ENCODE measurements at places on chromosomes 4 and X.

- DNase-seq: no peak
Observed at GRCh38 chrX:51507551-51507950, 11.2 kb upstream of the NUDT11 start.

- DNase-seq: no peak
Observed at GRCh38 chr4:170875868-170876267, 786.1 kb upstream of the AADAT start.

GRCh38 chr4:70765368-70765767 lies 43.6 kb downstream of the RUFY3 start:
- DNase-seq: no peak

DNA sequence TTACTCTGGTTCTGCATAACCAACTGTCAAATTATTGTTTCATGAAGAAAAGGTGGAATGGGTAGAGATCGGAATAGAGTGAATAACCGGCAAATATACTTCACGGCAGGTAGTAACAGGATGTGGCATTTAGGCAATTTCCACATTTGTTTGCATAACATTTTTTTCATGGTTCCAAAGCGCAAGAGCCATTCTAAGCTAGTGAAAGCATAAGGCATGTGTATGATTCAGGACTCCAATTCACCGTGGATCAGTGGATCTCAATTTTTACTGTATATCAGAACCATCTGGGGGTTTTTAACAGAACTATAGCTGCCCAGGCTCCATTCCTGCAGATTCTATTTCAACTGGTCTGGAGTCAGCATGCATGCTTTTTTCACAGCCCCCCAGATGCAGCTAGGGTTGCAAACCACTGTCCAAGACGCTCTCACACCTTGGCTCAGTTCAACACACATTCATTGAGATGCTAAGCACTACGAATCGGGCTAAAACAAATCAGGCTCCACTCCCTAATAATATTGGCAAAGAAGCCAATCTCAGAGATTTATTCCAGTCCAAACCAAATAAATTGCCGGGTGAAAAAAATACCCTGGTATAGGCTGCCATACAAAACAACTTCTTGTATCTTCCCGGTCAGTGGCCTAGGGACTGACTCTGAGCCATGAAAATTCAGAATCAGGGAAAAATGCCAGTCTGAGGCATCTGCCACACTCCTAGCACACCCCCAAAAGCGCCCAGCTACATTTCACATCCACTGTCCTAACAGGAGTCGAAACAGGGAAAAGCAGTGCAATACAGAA lies 30.0 kb downstream of the AFAP1 start:
- peak; percentile 42 for DNase-seq

GRCh38 chr4:6124386-6125102 lies 75.8 kb downstream of the JAKMIP1 start:
- DNase-seq: no peak

- DNase-seq: peak; percentile 10
Observed at GRCh38 chr4:127781300-127782024, 660 bp upstream of the HSPA4L start.

- peak; percentile 82 for DNase-seq
Observed at GRCh38 chr4:57044279-57044678, 65.6 kb downstream of the POLR2B start.

DNA sequence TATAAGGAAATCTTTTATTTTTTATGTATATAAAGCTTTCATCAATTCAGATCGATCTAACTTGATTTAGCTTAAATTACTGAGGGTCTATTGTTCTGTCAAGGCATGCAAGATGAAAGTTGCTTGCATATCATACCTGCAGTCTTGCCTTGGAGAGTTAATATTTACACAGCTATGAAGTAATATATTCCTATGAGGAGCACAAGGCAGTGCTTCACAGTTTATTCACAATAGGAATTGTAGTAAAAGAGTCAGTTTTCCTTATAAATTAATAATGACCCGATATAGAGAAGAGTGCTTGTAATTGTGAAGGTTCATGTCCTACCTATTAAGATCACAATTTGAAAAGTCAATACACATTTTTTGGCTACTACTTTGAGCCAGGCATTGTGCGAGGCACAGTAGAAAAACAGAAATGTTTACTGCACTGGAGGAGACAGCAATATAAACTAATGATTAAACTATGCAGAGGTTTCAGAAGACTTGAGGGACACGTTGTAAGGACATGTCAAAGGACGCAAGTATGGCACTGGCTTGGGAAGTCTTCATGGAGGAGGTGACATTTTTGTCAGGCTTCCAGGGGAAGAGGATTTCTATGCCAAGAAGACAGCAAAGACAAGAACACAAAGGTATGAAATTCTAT lies 38.8 kb downstream of the REELD1 start:
- no peak for DNase-seq

DNA sequence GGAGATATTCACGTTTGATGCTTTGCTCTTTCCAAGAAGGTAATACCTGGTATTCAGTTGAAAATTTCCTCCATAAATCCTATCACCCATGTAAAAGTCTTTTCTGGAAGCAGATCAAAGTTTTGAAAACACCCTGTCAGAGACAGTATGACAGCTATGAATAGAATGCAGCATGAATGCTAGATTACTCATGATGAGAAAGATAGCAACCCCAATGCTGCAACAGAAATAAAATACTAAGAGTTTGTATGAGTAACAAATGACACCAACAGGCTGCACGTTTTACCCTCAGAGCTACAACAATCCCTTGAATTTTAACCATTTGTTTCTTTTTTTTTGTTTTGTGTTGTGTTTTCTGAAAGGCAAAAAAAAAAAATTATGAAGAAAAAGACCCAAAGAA lies 108.6 kb downstream of the ARHGAP6 start:
- DNase-seq: peak; percentile 30

DNA sequence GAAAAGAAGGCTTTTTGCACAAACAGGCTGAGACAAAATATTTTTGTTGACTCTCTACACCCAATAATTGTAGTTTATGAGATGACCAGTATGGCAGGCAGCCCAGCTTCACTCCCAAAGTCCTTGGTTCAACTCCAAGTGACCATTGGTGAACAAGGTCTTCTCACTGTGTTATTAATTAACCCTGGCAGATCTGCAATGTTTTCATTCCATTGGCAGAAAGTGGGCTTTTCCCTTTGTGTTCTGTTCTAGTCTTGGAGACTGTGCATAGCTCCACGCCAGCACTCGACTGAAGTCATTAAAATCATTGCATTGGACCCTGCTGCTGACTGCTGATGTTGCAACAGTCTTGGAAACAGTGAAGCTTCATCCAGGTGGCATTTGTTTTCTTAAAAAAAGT lies 277.3 kb upstream of the HAND2 start:
- DNase-seq: peak; percentile 5

GRCh38 chr4:182862921-182863320 lies 54.3 kb downstream of the DCTD start:
- no peak for DNase-seq

DNA sequence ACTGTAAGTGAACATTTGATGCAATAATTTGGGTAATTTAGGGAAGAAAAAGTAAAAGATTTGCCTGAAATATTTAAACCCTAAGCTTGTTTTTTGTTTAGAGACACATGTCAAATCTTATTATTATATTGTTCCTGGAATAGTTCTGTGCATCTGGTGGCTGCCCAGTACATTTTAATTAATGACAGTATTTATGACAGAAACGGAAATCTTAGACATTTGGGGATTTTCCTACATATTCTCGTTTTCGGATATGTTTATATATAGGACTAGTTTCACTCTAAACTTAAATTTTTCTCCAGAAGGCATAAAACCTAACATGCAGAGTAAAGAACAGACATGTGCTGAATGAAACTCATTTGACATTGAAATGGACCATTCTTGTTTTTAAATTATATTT lies 125.6 kb upstream of the PAQR3 start:
- no peak for DNase-seq

DNA sequence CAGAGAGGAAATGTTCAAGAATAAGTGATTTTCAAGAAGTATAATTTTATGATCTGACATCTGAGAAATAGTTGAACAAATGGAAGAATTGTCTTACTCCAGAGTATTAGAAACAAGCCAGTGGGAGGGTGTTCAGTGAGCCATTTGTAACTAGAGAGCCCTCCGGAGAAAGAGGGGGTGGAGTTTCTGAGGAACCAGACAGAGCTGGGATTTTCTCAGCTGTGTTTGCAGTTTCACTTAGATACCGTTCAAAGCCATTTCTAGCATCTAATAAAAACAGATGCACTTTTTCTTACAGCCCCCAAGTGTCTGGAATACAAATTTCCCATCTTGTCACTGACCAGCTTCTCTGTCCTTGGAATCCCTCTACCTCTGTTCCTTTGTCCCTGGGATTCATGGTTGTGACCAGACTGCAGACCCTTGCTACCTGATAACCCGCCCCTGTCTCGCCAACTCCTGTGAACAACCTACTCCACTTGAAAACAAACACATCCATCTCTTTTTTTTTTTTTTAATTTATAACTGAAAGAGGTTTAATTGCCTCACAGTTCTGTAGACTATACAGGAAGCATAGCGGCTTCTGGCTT lies 132.8 kb upstream of the KLF3 start:
- peak; percentile 2 for DNase-seq

DNA sequence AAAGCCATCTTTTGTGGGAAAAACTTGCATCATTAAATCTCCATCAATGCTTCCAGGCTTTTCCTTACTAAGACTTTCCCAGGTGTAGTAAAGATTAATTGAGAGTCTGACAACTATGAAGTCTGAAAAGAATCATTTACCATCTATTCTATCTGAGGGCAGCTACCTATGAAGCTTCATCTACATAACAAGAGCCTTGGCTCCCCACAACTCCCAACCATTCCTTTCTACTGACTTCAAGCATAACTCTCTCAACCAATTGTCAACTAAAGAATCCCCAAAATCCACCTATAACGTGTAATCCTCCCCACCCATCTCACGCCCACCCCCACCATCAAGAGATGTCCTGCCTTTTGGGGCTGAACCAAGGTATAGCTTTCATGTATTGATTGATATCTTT lies 101.5 kb upstream of the GABRA2 start:
- DNase-seq: no peak

DNA sequence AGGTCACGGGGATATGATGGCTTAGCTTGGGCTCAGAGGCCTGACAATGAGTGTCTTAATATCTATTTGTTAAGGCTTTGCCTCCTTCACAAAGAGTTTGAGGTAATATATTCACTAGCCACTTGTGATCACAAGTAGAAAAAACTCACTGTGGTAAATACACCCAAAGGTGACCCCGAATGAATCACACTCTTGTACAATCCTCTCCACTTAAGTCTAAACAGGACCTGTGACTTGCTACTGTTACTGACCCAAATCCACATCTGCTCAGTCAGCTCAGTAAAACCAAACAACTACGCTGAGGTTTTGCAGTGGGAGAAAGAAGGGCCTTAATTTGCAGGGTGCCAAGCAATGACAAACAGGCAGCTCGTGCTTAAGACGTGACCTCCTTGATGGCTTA lies 223.8 kb upstream of the MAGEC2 start:
- DNase-seq: no peak

GRCh38 chr4:156998500-156999174 lies 27.0 kb upstream of the PDGFC start:
- no peak for DNase-seq

DNA sequence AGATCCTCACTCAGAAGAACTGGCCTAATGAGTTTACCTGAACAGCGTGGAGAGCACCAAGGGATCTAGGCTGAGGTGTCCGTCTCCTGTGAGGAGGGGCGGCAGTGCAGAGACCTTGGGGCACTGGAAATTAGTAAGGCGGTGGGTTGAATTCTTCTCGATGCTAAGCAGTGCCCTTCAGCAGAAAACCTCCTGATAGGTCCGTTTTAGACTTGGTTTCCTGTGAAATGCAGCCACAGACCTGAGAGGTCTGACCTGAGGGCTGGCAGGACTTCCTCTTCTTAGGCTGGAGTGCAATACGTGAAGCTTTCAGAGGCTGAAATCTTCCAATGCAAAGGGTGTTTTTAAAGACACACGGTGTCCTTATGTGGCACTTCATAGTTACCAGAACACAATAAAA lies at the start of gene CLNK:
TSS of gene CLNK (minus strand) at position 138 of the 400 bp plus-strand sequence. CDS start 16,899 bp downstream, outside the sequence.
- DNase-seq: no peak

DNA sequence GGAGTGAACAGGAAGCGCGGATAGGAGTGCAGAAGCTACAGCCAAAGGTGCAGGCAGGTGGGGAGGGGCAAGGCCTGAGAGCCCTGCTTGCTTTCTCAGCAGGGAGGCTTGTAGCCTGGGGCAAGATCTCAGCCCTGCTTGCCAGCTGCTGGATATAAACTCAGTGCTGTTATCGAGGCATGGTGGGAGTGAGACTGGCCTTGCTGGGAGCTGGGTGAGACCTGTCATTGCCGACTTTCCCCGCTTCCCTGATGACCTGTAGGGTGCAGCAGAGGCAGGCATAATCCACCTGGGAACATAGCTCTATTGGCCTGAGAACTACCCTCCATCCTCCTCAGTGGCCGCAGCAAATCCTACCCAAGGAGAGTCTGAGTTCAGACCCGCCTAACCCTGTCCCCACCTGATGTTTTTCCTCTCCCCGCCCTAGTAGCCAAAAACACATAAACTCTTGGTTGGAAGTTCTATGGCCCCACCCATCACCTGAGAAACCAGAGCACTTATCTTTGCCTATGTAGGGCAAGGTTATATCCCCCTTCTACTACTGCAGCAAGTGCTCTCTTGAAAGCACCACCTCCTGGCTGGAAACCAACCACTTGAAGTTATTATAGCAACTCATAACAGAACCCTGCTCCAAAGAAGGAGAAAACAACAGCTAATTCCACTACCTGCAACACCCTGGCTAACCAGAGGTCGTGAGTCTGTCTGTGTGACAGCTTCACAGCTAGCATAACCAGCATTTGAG lies 80.7 kb downstream of the FHIP1A start:
- DNase-seq: no peak

GRCh38 chrX:11836284-11836683 lies 78.2 kb downstream of the MSL3 start:
- DNase-seq: no peak

DNA sequence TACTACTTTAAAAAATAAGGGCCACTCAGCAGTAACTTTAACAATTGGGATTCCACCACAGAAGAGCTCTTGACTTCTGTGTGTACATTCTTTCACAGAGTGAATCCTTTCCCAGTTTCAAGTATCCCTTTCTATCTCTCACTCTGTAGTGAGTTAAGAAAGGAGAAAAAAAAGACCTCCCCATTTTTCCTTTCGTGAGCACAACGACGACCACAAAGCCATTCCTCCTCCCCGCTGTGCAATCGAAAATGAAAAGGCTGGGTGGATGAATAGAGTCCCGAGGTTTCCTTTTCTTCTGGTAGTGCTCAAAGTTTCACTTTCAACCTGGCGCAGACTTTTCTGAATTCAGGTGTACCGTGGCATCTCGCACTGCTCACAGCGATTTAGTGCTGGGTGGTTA lies 58.0 kb downstream of the TAB3 start:
- DNase-seq: no peak

GRCh38 chr4:53914313-53915016 lies 149.9 kb downstream of the CHIC2 start:
- DNase-seq: no peak

GRCh38 chr4:1720163-1720983 lies 750 bp downstream of the TMEM129 start:
- no peak for DNase-seq

GRCh38 chr4:86586160-86586572 lies 7.9 kb upstream of the PTPN13 start:
- no peak for DNase-seq
